ENCODE measurements at places on chromosomes 2 and 18.

GRCh38 chr18:48153613-48154481 lies 223.4 kb upstream of the SMAD2 start:
- DNase-seq, result no peak

- no peak for DNase-seq
Observed at GRCh38 chr2:42834161-42834560, 41.8 kb upstream of the HAAO start.

GRCh38 chr2:189441709-189442074 lies 418 bp downstream of the WDR75 start:
- no peak for DNase-seq

DNA sequence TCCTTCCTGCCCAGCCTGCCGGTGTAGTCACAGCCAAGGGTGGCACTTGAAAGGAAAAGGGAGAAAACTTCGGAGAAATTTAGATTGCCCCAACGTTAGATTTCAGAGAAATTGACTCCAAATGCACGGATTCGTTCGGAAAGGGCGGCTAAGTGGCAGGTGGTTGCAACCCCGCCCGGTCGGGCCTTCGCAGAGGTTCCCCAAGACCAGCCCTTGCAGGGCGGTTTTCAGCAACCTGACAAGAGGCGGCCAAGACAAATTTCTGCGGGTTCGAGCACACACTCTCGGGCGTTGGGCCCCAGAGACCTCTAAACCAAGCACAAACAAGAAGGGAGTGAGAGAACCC lies 4.8 kb downstream of the ONECUT2 start:
- DNase-seq, result no peak

GRCh38 chr2:199668645-199669044 lies 182.3 kb downstream of the FTCDNL1 start:
- DNase-seq, result no peak

GRCh38 chr2:148992448-148992847 lies 46.1 kb upstream of the LYPD6B start:
- DNase-seq, result no peak

DNA sequence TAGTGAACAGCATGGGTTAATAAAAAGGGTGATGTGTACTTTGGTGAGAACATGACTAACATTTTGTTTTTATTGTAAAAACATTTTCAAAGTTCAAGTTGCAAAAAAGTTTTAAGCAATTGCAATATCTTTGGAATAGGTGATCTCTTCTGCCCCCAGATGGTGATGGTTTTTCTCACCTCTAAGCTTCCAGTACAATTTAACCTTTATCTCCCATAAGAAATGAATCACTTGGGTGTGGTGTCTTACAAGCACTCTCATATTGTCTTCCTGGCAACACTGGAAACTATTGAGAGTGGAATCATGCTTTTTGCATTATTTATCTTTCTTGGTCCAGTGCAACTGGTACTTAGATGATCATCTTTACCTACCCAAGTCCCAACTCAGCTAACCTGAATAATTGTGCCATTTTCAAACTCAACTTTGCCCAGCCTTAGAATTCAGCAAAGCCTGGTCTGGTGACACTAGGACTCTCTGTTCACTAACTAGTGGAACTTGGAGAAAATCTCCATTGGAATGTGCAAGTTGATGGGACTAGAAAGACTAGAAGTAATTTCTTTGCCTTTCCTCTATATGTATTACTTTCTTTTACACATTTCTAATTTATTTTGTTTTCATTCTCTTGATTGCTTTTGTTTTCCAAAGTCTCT lies 964.7 kb upstream of the ZEB2 start:
- DNase-seq, result no peak

DNA sequence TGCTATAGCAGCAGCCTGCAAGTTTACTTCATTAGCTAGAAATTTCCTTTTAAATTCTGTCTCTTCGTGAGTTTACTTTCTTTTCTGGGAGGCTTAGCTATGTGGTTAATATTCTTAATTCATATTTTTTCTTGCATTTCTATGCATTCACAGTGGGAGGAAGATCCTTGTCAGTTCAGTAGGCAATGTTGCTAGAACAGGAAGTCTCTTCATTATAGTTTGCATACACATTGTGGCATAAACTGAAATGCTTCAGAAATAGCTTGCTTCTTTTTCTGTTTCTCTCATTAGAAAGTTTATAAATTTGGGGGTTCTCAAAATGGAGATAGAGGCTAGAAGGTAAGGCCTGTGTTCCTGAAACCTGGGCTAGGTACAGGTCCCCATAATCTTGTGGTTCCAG lies 8.1 kb upstream of the ARHGAP15 start:
- no peak for DNase-seq

- DNase-seq, result no peak
Observed at GRCh38 chr2:8418721-8419120, 263.1 kb upstream of the ID2 start.

DNA sequence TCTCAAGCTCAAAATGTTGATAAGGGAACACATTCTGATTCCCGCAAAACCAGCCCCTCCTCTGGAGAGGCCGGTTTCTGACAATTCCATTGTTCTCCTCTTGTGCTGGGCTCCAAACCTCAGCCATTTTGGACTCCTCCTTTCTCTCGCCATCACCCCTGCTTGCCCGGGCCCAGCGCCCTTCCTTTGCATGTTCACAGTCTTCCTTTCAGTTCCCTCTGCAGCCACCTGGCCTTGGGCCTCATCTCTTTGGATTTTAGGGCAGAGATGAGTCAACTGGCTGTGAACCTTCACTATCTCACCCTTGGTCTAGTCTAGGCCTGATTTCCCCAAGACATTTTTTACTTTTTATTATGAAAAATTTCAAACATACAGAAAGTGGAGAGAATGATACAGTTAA lies 155.9 kb upstream of the MAP3K20 start:
- no peak for DNase-seq

DNA sequence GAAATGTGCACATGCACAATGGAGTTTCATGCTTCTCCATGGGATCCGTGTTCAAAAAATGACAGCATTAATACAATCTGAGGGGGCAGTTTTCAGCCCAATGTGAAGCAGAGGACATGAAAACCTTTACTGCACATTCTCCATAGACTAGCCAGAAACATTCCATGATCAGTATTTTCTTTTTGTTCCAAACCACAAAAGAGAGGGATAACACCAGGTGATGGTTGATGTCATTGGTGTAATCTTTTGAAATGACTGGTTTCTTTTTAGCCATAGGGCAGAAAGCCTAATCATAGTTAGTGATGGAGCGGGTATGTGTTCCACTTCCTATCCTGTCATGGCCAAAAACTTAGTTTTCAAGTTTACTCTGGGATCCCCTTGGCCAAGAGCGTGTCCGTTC lies 1.8 kb upstream of the KYNU start:
- DNase-seq, result no peak

DNA sequence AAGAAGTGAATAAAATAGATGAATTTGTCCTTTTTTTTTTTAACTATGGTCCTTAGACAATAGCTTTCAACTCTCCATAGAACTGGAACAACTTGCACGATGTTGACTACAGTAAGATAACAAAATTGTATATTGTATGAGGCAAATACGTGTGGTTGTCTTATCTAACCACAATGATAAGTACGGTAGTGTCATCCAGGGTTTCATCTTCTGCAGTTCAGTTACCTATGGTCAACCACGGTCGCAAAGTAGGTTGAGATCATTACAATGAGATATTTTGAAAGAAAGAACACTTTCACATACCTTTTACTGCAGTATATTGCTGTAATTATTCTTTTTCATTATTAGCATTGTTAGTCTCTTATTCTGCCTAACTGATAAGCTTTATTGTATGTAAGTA lies 295.2 kb downstream of the PARD3B start:
- DNase-seq, result no peak

DNA sequence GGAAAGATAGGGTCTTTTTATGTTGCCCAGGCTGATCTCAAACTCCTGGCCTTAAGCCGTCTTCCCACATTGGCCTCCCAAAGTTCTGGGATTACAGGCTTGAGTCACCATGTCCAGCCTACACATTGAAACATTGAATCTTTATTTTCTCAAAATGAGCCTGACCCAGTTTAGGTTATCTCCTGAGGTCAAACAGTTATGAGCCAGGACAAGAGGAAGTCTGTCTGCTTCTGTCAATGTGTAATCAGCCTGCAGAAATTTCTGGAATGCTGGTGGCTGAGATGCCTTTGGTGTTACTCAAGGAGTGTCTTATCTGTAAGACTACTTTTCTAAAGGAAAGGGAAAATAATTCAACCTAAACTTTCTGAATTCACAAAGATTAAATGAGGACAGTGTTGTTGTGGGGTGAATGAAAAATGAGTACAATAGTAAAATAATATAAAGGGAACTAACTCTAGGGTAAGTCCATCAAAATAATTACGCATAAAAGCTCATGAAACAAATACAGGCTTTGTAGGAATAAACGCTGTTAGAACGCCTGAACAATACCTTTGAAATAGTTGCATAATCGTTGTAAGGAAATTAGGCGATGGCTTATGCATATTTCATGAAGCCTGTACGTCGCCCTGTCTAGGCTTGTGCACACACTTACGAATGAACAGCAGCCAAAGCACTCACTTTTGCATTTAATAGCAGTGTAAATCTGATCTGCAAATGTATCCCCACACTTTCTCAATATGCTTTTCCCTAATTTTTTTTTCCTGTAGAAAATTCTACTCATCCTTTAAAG lies 260.8 kb downstream of the RDH14 start:
- no peak for DNase-seq

DNA sequence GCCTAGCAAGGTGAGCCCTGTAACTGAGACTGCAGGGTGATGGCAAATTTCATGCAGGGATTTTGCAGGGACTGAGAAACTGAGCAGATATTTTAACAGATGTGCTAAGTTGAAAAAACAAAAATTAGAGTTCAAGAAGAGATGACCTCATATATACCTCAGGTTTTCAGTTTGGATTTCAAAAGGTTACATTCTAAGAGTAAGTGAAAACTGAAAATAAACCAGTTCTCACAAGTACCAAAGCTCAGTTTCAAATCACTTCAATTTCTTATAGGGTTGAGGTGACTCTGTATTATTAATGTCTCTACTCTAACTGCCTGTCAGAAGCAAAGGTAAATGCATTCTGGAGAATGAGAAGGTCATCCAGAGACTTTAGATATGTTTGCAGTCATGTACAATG lies 237.4 kb upstream of the VRK2 start:
- no peak for DNase-seq

GRCh38 chr2:27123302-27124150 lies at the start of gene ABHD1:
ABHD1 (plus strand) TSS chr2:27123815; CDS start chr2:27123949, 134 bp downstream.
- DNase-seq, result peak; percentile 70

GRCh38 chr18:13285874-13286273 lies 67.3 kb downstream of the LDLRAD4 start:
- DNase-seq, result no peak

DNA sequence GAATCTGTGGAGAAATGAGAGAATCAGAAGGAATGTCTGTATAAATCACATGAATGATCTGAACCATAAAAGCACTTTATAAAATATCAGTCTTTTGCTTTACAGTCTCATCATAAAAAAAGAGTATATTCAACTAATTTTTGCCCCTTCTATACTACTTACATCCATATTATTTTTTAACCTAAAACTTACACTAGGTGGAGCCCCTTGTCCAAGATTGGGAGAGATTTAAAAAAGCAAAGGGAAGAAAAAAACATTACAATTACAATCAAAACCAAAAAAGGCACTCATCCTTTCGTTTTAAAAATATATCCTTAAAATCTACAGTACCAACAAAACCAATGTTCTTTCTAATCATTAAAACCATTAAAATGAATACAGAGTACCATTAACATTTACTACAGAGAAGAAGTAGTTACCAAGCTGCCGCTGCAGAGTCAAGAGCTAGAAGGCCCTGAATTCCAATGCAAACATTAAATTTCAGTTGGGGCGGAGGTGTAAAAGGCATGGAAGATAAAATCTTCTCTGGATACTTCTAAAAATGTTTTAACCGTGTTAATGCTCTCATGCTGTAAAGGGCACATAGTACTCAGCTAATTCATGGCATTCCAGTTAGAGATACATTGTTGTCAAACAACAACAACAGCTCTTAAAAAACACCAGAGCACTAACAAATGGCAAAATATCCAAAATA lies 56.7 kb upstream of the EPB41L3 start:
- no peak for DNase-seq

- DNase-seq, result no peak
Observed at GRCh38 chr2:605674-606608, 71.3 kb downstream of the TMEM18 start.

- DNase-seq, result no peak
Observed at GRCh38 chr2:8588831-8589191, 93.0 kb upstream of the ID2 start.

GRCh38 chr2:86566158-86566820 lies 3.0 kb upstream of the CHMP3 start:
- DNase-seq, result no peak

- DNase-seq, result no peak
Observed at GRCh38 chr2:207619764-207620203, 5.4 kb downstream of the METTL21A start.

DNA sequence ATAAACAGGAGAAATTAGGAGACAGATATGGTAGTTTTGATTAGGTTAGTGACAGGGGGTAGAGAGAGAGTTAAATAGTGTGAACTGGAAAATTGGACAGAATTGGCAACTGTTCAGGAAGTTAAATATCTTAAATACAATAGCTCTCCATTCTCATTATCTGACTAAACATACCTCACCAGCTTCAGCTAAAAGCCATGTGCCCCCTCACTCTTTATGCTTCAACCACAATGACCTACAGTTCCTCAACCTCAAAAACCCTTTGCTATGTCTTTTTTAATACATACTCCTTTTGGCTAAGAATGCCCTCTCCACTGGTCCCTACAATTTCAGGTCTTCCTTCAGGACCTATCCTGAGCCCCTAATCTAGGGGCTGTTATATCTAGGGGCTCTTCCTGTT lies 740.2 kb upstream of the ZEB2 start:
- DNase-seq, result no peak

GRCh38 chr2:218021536-218022071 lies 18.8 kb upstream of the TNS1 start:
- DNase-seq, result no peak

GRCh38 chr2:239250216-239251081 lies 150.4 kb downstream of the HDAC4 start:
- no peak for DNase-seq

DNA sequence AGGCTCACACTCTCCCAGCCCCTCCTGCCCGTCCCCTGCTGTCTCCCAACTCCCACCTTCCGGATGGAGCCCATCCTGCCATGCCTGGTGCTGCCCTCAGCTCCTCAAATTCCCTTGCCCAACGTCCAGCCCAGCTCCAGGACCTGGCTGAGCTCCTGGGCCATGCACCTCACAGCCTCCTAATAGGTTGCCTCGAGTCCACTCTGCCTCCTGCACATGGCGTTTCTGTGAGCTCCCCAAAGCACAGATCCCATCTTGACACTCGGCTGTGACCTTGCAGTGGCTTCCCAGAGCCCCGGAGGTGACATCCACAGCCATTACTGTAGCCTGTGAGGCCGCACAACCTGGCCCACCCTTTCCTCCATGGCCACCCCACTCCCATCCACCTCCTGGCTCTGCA lies 191.9 kb upstream of the SALL3 start:
- no peak for DNase-seq

DNA sequence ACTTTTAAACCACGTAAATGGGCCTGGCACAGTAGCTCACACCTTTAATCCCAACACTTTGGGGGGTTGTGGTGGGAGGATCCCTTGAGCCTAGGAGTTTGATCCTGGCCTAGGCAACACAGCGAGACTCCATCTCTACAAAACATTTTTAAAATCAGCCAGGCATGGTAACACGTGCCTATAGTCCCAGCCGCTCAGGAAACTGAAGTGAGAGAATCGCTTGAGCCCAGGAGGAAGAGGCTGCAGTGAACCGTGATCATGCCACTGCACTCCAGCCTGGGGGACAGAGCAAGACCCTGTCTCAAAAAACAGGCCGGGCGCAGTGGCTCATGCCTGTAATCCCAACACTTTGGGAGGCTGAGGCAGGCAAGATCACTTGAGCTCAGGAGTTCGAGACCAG lies 12.2 kb downstream of the ROCK1 start:
- DNase-seq, result no peak

GRCh38 chr2:24512404-24512803 lies 21.4 kb downstream of the NCOA1 start:
- no peak for DNase-seq

All from activated T-cell treated with anti-CD3 and anti-CD28 coated beads, Interleukin-2, amount 50 U/mL, for 48 hours (primary cell).